ENCODE measurements at places on chromosomes 1 and 21. TPM values are rescaled to one million over a fixed set of nuclear protein-coding genes. Genes with fewer than 3 reads are reported as not detected.

DNA sequence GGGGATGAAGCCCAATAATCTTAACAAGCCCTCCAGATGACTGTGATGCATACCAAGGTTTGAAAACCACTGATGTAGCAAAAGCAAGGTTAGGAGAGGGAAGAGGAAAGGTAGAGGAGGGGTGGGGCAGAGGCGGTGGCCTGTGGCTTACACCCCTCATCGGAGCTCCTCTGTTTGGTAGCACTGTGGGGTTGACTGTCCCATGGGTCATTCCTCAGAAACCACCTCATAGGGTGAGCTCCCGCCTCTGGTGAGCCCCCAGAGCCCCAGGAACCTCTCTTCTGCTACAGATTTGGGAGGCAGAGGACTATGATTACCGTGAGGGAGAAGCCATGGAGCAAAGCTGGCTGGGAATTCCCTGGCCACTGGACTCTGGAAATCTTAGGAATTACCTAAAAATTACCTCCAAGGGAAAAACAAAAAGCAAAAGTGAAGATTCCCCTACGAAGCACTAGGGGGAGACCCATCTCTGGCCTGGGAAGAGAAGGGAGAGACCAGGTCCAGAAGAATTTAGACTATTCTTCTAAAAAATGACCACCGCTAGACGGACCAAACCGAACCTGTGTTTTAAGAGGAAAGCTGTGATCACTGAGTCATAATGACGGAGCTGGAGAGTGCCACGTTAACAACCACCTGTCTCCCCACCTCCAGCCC, 1.5 kb upstream of the RASSF5 start:
- no peaks in the 10 kb centered on the region for H3K36me3 ChIP-seq
- H3K4me1 ChIP-seq, result peaks cover 84% of the 10 kb centered on the region
- peak overlapping the region; percentile 73 for H3K27ac ChIP-seq

Gene BRDT
- polyA plus RNA-seq, result not detected

DNA sequence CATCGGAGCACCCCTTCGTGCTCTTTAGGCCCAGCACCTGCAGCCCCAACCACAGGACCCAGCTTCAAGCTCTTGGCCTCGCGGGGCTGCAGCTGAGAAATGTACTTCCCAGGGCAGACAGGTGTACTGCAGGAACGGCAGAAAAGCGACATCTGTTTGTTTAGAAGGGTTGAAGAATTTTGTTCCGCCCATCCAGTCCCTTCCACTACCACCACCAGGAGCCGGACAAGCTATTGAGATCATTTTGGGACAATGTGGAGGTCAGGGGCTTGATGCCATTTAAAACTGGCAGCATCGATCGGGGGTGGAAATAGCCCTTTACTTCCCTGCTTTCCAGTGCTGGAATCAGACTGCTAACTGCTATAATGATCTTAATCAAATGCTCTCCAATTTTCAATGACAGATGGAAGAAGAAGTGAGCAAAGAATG, 1.7 kb downstream of the SERTAD4 start:
- DNase-seq, result no peak
- H3K27me3 ChIP-seq, result peaks cover 98% of the 10 kb centered on the region
- H3K4me3 ChIP-seq, result no peak overlapping the region

DNA sequence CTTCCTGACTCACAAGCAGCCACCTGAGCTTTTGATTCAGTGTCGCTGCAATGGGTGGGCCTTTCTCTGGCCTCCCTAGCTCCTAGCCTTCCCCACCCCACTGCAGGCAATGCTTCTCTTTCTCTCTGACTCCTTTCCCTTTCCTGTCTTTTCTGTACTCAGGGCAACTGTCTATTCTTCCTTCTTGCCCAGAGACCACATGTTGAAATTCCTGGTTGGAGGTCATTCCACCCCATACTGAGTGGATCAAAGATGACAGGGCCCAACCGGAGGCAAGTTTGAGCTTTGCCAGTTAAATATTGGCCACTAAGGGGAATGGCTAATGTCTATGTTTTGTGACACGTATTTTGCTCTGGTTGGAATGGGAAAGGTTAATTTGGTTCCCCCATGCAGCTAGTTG, 65.2 kb upstream of the ARID1A start:
- no peak for DNase-seq
- H3K4me3 ChIP-seq, result no peak overlapping the region
- H3K36me3 ChIP-seq, result no peaks in the 10 kb centered on the region
- H3K4me1 ChIP-seq, result peaks cover 5% of the 10 kb centered on the region
- H3K27ac ChIP-seq, result no peak overlapping the region
- H3K27me3 ChIP-seq, result no peaks in the 10 kb centered on the region

Gene DISC1
- 1.1 TPM for polyA plus RNA-seq

GRCh38 chr1:157639800-157640199, 41.9 kb upstream of the FCRL4 start:
- DNase-seq, result no peak
- H3K27ac ChIP-seq, result no peak overlapping the region
- no peaks in the 10 kb centered on the region for H3K36me3 ChIP-seq
- H3K4me3 ChIP-seq, result no peak overlapping the region
- no peaks in the 10 kb centered on the region for H3K27me3 ChIP-seq

- no peaks in the 10 kb centered on the region for H3K4me1 ChIP-seq
- DNase-seq, result no peak
- no peaks in the 10 kb centered on the region for H3K27me3 ChIP-seq
- H3K4me3 ChIP-seq, result no peak overlapping the region
- H3K27ac ChIP-seq, result no peak overlapping the region
These were observed 123.9 kb upstream of the DUSP10 start for GRCh38 chr1:221865808-221866207.

Gene GPR52
- 0.13 TPM for polyA plus RNA-seq

GRCh38 chr1:222757646-222758268, 20.8 kb downstream of the FAM177B start:
- H3K4me1 ChIP-seq, result peaks cover 7% of the 10 kb centered on the region
- no peak overlapping the region for H3K4me3 ChIP-seq
- H3K27ac ChIP-seq, result no peak overlapping the region
- no peaks in the 10 kb centered on the region for H3K36me3 ChIP-seq
- DNase-seq, result no peak

DNA sequence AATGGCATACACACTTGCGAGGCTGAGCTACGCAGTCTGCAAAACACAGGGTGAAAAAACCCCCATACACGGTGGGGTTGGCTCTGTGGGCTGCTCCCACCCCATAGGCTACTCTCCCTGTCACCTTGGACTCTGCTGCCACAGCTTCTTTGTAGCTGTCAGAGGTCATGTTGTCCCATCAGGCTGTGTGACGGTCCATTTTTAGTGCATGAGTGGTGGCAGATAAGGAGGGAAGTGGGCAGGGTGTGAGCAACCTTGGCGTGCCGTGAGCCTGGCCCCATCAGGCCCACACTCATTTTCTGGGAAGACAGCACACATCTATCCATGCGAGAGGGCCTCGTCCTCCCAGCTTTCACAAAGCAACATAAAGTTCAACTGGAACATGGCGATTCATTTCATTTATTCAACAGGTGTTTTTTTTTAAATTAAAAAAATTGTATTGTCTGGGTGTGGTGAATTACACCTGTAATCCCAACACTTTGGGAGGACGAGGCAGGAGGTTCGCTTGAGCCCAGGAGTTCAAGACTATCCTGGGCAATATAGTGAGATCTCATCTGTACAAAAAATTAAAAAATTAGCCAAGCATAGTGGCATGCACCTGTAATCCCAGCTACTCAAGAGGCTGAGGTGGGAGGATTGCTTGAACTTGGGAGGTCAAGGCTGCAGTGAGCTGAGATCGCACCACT, 9.5 kb downstream of the GPR137B start:
- H3K36me3 ChIP-seq, result no peaks in the 10 kb centered on the region
- no peak overlapping the region for H3K4me3 ChIP-seq
- no peak for DNase-seq
- no peaks in the 10 kb centered on the region for H3K27me3 ChIP-seq

DNA sequence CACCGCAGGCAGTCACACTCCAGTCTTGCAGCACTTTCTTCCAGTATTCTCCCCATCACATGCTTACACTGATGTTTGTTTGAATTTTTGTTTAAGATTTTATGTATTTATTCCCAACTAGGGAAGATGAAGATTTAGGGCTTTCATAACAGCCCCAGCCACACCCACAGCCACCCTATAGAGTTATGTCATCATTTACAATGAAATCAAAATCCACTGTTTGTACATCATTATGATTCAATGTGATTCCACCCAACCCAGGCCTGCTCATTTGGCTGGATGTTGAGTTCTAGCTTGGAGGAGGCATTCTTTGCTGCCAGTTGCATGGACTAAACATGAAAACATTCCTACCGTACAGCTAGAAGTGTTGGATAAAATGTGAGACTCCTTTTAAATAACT, 35.8 kb downstream of the RIPK4 start:
- DNase-seq, result no peak
- no peak overlapping the region for H3K27ac ChIP-seq
- no peak overlapping the region for H3K4me3 ChIP-seq
- peaks cover 2% of the 10 kb centered on the region for H3K4me1 ChIP-seq

- no peak for DNase-seq
- H3K27ac ChIP-seq, result peak overlapping the region; percentile 12
- no peaks in the 10 kb centered on the region for H3K27me3 ChIP-seq
- H3K4me1 ChIP-seq, result peaks cover 3% of the 10 kb centered on the region
- H3K4me3 ChIP-seq, result peak overlapping the region; percentile 14
These were observed 13.5 kb upstream of the HJV start for GRCh38 chr1:146035048-146035423.

GRCh38 chr1:155657463-155657862, 31.1 kb downstream of the YY1AP1 start:
- no peak overlapping the region for H3K4me3 ChIP-seq
- no peaks in the 10 kb centered on the region for H3K27me3 ChIP-seq
- H3K4me1 ChIP-seq, result no peaks in the 10 kb centered on the region

DNA sequence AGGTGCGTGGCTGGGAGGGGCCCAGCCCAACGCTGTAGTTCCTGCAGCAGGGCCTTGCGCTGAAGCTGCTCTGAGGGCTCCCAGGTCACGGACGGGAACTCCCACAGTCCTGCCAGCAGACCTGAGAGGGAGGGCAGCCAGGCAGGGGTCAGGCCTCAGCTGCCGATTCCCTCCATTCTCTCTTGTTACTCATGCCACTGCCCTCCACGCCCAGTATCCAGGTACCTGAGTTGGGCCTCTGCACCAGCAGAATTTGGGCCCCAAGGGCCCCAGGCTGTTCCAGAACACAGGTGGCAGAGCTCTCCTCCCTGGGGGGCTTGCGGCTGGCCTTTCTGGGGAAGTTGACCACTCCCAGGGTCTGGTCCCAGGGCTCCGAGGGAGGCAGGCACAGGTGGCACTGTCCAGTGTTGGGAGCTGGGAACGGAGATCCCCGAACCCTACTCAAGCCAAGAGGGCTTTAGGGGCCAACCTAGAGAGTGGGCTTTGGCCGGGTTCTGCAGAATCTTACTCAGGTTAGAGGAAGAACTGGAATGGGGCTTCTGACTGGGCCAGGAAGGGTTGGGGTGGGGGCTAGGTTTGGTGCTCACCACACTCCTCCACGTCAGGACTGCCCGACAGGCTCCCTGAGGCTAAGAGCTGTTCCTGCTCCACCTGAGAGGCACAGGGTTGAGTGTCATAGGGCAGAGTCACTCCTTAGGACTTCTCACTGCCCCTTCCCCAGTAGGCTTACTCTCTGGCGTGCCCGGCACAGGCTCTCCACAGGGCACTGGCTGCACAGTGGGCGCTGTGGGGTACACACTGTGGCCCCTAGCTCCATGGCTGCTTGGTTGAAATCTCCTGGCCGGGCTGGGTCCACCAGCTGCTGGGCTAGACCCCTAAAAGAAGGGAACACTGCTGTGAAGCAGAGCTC, 5.0 kb downstream of the HPDL start:
- H3K27me3 ChIP-seq, result no peaks in the 10 kb centered on the region
- no peak for DNase-seq
- no peaks in the 10 kb centered on the region for H3K36me3 ChIP-seq
- peaks cover 24% of the 10 kb centered on the region for H3K4me1 ChIP-seq
- H3K4me3 ChIP-seq, result no peak overlapping the region

DNA sequence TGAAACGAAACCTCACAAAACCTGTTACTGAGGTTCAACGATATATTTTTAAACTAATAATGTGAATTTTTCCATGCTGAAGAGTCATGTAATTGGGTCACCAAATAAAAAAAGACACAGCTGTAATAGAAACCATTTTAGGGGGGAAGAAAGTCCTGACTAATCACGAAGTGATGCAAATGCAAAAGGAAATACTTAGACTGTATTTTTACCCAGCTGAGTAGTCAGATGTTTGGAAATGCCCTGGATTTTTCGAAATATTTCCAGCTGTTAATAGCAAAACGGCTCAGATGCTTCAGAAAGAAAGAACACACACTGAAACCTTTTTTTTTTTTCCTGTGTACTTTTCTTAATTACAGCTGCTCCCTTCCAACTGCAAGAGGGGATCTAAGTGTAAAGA, 210.3 kb downstream of the SETD4 start:
- DNase-seq, result no peak
- H3K27me3 ChIP-seq, result no peaks in the 10 kb centered on the region
- no peaks in the 10 kb centered on the region for H3K36me3 ChIP-seq
- H3K27ac ChIP-seq, result no peak overlapping the region

Gene SELP
- polyA plus RNA-seq, result 1.3 TPM

- no peaks in the 10 kb centered on the region for H3K27me3 ChIP-seq
- DNase-seq, result no peak
- no peak overlapping the region for H3K27ac ChIP-seq
These were observed 136.2 kb upstream of the RAVER2 start for GRCh38 chr1:64608651-64609048.

GRCh38 chr1:61925591-61926298, 183.5 kb downstream of the PATJ start:
- no peak for DNase-seq
- H3K4me3 ChIP-seq, result no peak overlapping the region
- H3K27ac ChIP-seq, result no peak overlapping the region
- H3K27me3 ChIP-seq, result no peaks in the 10 kb centered on the region

DNA sequence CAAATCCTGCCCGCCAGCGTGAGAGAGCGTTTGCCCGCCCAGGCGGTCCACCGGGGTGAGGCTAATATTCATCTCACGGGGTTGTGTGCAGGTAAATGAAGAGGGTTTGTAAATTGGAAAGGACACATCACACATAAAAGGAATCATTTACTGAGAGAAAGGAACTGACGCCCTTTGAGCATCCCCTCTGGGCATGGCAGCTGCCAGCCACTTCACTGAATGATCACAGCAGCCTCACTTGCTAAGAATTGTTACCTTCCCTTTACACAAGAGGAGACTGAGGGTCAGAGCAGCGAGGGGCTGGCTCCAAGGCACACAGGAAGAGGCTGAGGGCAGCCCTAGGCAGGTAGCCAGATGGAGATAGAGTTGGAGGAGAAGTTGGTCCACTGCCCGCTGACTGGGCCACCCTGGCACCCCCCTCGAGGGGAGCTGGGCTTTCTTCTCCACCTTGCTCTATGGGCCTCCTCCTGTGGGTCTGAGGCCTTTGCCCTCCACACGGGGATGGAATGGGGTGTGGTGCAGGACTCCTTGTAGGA, 96.0 kb downstream of the FOXD2 start:
- peaks cover 5% of the 10 kb centered on the region for H3K4me1 ChIP-seq
- H3K27me3 ChIP-seq, result no peaks in the 10 kb centered on the region
- peak overlapping the region; percentile 31 for H3K4me3 ChIP-seq
- H3K27ac ChIP-seq, result peak overlapping the region; percentile 66
- H3K36me3 ChIP-seq, result no peaks in the 10 kb centered on the region

Gene TBX19
- polyA plus RNA-seq, result 1.7 TPM

All from spleen (tissue), 13 donors.